ENCODE measurements at places on chromosomes 16 and 17.

DNA sequence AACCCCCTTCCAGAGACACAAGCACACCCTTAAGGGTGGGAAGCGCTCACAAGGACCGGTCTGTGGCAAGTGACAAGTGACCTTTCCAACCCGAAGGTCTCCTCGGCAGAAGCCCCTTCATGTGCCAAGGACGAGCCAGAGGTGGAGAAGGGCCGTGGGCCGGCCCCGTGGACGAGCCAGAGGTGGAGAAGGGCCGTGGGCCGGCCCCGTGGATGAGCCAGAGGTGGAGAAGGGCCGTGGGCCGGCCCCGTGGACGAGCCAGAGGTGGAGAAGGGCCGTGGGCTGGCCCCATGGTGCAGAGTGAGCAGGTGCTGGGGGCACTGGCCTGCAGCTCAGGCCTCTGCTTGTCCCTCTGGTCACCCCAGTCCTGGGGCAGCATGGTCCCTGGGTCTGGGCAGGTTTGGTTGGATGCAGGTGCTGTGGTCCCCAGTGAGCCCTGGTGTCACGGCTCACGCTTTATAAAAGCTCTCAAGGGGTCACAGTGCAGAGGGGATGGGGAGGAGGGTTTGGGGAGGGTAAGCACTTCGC, 45.6 kb downstream of the CBFA2T3 start:
- no peak for DNase-seq

DNA sequence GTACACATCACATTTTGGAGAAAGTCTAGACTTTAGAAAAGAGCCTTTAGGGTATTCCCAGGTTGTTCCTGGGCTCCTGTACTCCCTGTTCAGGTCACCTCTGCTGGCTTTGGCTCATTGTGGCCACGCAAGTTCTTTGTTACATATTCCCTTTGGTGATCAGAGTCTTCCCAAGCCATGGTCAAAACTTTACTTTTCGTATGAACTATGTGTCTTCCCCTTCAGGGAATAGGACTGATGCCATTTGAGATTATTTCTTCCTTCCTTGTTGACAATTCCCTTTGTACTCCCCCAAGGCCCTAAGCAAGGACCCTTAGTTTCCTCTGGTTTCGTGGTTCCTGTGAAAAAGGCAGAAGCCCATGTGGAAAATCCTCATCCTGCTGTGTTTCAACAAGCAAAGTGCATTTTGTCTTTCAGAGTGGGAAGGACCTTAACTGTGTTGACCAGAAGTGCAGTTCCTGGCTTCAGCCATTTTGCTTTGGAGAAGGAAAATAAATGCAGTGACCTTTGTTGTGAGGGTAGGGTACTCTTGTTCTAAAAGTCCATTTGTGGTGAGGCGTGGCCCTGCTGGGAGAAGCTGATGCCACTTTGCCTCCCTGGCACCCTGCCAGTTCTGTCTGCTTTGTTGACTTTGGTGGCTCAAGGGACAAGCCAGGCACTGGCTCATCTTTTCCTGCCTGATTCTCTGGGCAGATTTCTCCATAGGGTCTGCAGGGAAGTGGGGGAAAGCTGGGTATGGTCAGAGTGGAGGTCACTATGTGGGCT, 55.1 kb downstream of the ZNRF1 start:
- DNase-seq, result peak; percentile 90

GRCh38 chr17:77235370-77235941, 94.7 kb downstream of the SEC14L1 start:
- no peak for DNase-seq

DNA sequence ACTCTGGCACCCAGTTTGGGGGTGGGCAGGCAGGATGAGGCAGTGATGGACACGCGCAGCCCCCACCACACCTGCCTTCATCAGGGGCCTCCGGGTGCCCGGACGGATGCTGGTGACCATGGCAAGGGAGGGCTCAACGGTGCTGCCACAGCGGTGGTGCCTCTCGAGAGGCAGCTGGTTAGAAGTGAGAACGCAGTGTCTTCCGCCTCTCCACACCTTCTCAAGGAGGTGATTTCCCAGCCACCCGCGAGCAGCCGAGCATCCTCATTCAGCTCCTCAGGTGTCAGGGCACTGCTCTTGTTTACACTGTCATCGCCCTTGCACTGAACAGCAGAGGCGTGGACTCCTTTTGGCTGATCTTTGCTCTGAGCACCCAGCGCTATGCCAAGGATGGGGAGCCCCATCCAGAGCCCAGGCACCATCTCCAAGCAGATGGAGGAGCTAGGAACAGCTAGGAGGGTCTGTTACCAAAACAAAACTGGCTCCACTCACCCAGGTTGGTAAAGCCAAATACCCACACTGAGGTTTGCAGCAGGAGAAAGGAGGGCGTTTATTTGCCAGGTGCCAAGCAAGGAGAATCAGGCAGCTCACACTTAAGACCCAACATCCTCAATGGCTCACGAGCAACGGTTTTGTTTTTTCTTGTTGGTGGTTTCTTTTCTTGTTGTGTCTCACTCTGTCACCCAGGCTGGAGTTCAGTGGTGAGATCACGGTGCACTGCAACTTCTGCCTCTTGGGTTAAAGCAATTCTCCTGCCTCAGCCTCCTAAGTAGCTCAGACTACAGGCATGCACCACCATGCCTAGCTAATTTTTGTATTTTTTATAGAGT, 174.3 kb upstream of the TNRC6C start:
- no peak for DNase-seq

DNA sequence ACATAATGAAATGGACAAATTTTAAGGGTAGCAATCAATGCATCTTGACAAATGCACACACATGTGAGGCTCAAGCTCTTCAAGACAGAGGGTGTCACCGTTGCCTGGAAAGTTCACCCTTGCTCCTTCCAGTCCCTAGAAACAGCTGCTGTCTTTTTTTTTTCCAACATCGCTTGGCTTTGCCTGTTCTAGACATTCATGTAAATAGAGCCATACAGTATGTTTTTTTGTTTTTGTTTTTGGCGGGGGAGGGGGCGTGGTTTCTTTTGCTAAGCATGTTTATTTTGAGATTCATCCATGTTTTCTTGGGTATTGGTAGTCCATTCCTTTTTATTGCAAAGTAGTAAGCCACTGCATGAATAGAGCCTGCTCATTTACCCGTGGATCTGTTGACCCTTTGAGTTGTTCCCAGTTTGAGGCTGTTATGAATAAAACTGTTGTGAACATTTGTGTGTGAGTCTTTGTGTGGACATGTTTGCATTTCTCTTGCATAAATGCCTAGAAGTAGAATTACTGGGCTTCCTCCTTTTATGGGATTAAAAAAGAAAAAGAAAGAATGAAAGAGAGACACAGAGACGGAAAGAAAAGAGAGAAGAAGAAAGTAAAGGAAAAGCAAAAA, 78.4 kb downstream of the NT5M start:
- no peak for DNase-seq

- DNase-seq, result no peak
Observed at GRCh38 chr17:61728297-61728836, 135.0 kb downstream of the BRIP1 start.

GRCh38 chr17:327971-328370, 24.6 kb downstream of the RPH3AL start:
- no peak for DNase-seq

DNA sequence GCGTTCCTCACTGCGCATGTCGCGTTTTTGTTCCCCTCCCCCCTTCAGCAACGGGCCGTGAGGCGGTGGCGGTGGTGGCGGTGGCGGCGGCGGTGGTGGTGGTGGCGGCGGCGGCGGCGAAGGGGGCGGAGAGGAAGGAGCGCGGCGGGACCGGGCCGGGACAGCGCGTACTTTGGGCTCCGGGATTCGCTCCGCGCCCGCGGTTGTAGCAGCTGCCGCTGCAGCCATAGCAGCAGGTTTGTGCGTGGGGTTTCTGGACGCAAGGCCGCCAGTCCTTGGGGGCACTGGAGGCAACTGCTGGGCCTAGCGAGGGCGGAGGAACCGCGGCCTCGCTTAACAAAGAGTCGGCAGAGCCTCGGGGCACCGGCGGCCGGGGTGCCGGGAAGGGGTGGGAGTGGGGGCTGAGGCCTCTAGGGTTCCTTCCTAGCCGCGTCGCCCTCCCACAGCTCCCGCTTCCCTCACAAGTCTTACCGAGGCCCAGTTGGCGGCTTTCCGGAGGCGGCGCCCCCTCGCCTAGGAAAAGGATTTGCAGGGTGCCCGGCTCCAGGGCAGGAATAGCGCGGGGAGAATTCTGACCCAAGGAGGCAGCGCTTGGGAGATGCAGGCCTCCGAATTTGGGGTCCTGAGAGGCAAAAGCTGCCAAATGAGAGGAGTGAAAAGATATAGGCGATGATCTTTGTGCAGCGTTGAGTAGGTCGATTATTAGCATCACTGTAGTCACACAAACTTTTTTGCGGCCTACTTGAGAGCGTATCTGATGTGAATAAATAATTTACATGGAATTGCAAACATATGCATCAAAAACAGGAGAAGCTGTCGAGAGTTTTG, at the start of gene DDX42:
Gene DDX42 (plus strand): TSS at position 30 of the 828 bp plus-strand sequence. CDS start 12,880 bp downstream, outside the sequence.
- peak; percentile 97 for DNase-seq

- no peak for DNase-seq
Observed at GRCh38 chr17:74670329-74670728, 42.4 kb downstream of the CD300LF start.

- no peak for DNase-seq
Observed at GRCh38 chr17:67707442-67707841, 10.3 kb upstream of the NOL11 start.

GRCh38 chr16:80107900-80108299, 432.9 kb upstream of the DYNLRB2 start:
- DNase-seq, result no peak

DNA sequence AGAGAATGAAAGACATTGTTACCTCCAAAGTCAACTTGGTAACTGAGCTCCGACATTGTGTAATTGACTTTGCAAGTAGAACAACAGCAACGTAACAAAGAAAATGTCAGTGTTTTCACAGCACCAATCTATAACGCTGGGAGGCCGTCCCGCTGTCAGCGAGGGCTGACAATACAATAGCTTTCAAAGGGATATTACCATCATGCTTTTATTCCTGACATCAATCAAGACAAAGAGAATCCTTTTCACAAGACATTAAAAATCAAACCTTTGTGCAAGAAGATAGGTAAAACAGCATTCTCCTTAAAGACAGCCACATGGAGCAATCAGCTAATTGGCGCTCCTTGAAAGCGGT, 6.2 kb downstream of the ZNF423 start:
- no peak for DNase-seq

DNA sequence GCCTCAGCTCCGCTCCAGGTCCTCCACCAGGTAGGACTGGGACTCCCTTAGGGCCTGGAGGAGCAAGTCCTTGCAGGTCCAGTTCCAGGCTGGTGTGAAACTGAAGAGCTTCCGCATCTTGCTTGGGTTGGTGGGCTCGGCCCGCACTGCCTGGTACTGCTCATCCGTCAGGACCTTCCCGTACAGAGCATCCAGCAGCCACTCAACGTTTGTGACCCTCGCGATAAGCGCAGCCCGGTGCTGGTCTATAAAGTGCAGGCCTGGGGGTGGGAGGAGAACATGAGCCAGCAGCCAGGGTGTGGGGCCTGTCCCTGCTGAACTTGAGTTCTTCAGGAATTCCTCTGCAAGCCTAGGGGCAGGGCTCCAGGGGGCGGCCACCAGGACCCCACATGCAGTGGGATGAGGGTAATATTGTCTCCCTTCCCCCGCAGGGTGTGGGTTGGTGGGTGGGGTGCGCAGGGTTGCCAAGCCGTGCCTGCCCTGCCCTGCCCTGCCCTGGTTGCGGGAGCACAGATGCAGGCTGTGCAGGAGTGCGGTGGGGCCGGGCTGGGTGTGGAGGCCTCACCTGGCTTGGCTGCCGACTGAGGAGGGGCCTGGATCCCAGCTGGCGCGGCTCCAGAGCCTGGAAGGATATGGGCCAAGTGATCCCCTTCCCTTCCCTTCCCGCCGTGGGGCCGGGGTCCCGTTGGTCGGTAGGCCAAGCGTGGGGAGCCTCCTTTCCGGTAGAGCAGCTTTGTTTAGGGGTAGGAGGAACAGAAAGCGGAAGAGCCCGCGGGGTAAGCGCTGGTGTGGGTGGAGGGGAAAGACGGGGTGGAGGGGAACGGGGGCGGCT, 762 bp downstream of the PYCARD start:
- DNase-seq, result no peak

- DNase-seq, result no peak
Observed at GRCh38 chr17:8857919-8858318, 9.6 kb downstream of the PIK3R6 start.

- no peak for DNase-seq
Observed at GRCh38 chr17:50279181-50279526, 4.9 kb downstream of the TMEM92 start.

DNA sequence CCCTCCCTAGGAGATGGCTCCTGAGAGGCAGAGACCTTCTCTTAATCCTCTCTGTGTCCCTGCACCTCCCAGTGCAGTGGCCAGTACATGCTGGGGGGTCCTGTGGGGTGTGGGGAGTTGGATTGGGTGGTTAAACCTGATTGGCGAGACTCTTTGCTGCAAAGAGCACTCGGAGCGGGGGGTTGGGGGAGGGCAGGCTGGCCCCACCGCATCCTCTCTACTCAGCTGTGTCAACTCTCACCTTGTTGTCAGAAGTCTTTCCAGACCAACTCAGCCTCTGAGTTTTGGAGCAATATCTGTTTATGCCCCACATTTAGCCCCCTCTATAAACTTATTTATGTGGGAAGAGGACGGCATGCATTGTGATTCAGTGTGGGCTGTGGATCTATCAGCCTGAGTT, 40.0 kb downstream of the SMARCE1 start:
- no peak for DNase-seq

GRCh38 chr16:64983963-64984362, 137.9 kb downstream of the CDH11 start:
- DNase-seq, result peak; percentile 20

DNA sequence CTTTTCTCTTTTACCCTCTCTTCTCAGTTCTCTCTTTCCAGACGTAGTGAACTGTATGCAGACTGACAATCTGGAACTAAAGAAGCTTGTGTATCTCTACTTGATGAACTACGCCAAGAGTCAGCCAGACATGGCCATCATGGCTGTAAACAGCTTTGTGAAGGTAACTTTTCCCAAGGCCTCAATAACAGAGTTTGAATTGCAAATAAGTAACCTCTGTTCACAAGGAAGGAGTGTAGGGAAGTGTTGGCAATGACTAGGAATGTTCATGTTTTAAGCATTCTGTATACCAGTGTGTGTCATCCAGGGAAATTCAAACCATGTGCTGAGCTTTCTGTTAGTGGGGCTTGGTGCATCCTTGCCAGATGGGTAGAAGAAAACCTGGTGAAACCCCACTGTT, 18.6 kb downstream of the AP2B1 start:
- DNase-seq, result no peak

DNA sequence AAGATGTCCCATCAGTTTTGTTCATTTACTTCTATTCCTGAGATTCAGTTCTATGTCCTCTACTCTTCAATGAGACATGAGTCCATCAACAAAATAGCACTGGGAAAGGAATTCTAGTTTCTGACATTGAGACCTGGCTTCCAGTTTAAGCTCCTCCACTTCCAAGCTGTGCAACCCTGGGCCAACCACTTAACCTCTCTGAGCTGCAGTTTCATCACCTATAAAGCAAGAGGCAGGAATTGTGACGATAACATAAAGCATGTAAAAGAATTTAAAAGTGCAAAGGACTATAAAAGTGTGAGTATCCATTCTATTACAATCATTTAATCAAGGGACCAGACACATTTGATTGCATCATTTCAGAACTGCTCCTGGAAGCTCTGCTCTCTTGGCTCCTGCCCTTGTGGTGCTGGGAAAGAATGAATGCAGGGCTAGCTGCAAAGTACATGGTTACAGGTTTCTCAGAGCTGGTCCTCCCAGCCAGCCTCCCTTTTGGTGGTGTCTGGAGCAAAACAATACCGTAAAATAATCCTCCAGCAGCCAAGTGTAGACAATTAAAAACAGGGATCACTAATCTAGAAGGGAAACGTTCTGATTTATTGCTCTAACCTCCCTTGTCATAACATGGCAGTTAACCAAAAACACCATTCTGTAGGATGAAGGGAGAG, 113.9 kb downstream of the VPS53 start:
- DNase-seq, result no peak
